Astrocyte of the spinal cord (primary cell): ENCODE measurements at places on chromosomes 5 and 9.
A peak's percentile ranks its signal among the peaks of the same experiment; 100 is the strongest.

DNA sequence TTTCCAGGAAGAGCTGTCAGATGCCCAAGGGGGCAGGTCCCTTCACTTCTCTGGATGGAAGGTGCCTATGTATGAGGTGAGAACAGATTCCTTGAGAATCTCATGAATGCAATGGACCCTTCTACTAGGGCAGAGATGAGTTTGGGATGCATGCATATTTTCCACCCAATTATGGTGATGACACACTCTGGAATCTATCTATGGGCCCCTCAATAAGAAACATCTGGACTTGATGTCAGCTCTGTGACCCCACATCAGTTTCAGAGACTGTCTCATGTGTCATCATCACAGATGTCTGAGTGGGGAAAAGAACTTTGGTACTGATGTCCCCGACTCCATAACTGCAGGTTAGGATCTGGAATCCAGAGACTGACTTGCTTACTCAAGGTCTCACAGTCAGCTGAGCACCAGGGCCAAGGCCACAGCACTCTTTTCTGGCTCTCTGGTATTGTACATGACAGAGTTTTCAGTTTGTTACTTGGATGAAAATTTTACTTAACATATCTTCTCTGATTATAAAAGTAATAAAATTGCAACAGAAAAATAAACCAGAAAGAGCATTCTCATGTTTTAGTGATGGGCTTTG is 177.0 kb downstream of the DCP2 start:
- DNase-seq, result no peak

- DNase-seq, result no peak
Measured at GRCh38 chr5:131533836-131534235, 101.2 kb downstream of the RAPGEF6 start.

GRCh38 chr5:96876292-96876850 is at the start of gene ERAP2:
ERAP2 (plus strand) TSS chr5:96876500; CDS start chr5:96879686, 3,186 bp downstream.
- DNase-seq, result peak; percentile 76

DNA sequence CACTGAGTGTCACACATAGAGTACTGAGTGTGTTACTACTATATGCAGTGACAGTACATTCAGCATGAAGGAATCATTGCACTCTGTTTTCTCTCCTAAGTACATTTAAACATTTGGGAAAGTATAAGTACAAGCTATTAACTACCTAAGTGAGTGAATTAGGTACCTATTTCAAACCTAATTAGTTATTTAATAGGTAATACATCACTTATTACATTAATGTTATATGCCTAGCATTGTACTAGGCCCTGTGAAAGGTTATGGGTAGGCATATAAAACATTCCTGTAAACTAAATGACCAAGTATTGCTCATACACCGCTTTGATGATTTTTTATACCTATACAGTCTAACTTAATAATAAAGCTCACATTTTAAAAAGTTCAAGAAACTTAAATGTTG is 25.7 kb upstream of the PPP3R2 start:
- no peak for DNase-seq

- no peak for DNase-seq
Measured at GRCh38 chr9:131959056-131959455, 120.6 kb downstream of the MED27 start.

GRCh38 chr5:124889486-124889825 is 143.0 kb upstream of the ZNF608 start:
- DNase-seq, result no peak

DNA sequence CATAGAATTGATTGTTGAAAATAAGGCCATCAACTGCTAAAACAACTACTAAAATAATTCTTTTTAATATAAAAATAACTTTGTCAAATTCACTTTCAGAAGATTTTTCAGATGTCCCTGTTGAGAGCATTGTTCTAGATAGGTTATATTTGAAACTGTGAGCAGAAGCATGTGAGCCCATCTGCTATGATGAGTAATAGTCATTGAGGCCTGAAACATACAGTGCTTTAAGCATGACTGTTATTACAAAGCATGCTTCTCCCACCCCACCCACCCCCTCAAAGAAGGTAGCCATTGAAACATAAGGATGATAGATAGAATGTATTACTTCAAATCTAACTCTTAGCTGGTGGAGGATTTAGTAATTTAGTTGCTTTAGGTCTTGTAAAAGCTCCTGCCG is 86.0 kb downstream of the UHRF2 start:
- peak; percentile 46 for DNase-seq

GRCh38 chr9:5459289-5459829 is 9.0 kb downstream of the CD274 start:
- DNase-seq, result no peak

GRCh38 chr5:93250424-93250823 is 330.6 kb downstream of the NR2F1-AS1 start:
- DNase-seq, result peak; percentile 37

GRCh38 chr5:67619235-67619634 is 422.6 kb upstream of the CD180 start:
- DNase-seq, result no peak

DNA sequence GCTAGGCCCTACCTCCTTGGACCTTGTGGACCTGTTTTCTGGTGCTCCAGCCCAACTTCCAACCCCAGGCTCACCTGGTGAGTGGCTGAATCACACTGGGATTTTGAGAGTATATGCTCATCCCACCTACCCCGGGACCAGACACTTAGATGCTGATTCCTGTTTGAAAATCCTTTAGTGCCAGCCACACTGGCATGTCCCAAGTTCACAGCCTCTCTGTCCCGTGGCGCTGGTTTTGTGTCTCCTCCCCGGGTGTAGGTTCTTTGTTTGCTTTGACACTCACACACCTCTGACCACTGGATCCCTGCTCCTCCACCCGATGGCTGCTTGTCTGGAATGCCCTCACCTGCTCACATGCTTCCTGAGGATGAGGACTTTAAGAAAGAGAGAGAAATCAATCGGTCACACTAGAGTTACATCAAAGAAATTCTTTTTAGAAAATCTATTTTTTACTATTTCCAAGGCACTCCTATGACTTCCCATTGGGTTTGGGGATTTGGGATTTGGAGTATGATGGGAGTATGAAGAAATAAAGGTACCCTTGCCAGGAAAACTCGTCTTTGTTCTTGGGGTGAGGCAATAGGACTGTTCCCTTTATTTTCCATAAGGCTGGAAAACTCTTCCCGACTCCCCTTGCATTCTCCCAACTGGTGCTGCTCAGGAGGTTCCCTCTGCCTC is 7.3 kb upstream of the SLC25A48 start:
- DNase-seq, result no peak

DNA sequence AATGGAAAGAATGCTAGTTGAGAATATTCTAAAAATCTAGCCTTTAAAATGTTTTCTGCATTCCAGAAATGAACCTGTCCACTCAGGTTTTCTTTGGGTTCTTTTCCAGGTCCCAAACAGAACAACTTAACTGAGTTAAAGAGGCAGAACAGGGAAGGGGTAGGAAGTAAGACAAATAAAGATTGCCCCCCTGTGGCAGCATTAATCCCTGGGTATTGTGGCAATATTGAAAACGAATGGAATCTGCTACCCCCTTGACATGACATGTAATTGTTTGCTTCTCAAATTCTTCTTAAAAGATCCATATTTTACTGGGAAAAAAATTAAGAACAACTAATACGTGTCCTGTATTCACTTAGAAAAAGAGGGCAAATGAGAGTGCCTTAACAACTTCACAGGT is 9.3 kb upstream of the RBM22 start:
- DNase-seq, result no peak

DNA sequence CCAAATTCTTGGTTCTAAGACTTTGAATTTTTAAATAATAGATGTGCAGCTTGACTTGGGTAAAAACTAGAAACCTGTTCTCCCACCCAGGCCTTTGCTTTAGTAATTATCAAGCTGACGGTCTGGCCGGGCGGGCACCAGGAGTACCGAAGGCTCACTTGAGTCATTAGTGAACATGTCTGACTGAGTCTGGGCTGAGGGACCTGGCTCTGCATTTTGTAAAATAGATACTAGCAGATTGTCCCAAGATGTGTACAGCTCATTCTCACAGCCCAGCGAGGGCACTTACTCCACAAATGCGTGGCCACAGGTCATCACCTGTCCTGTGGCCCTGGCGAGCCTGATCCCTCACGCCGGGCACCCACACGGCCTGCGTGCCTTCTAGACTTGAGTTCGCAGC is 216.2 kb downstream of the FANCC start:
- DNase-seq, result no peak

- DNase-seq, result no peak
Measured at GRCh38 chr9:128411364-128412119, 9.1 kb upstream of the CERCAM start.

DNA sequence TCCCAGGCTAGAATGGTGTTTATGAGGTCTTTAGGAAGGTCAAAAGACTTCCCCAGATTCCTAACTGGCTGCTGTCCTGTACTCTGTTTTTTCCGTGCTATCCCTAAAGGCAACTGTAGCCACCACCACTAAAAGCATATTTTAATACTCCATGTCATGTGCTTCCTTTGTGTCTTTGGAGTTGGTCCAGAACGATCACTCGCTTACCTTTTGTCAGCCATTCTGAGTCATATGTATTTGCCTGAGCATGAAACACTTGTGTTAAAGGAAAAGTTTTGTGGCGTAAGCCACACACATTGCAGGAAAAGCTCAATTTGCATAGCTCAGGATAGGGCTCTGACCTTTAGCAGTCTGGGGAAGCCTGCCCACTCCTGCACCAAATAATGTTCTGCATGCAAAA is 299.6 kb downstream of the NTRK2 start:
- DNase-seq, result peak; percentile 25

DNA sequence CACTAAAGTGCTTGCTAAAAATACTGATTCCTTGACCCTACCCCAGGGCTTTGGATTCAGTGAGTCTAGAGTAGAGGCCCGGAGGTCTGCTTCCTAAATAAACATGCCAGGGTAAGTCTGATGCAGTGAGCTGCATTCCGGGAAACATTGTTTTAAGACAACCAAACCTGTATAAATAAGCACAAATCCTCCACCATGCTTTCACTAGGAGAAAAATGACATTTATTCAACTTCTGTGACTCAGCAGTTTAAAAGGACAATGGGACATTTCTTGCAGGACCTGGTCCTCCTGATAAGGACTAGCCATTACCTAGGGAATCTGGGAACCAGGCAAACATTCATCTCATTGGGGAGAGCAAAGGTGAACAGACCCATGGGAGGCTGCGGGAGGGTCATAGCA is 335.3 kb downstream of the MLLT3 start:
- DNase-seq, result no peak

DNA sequence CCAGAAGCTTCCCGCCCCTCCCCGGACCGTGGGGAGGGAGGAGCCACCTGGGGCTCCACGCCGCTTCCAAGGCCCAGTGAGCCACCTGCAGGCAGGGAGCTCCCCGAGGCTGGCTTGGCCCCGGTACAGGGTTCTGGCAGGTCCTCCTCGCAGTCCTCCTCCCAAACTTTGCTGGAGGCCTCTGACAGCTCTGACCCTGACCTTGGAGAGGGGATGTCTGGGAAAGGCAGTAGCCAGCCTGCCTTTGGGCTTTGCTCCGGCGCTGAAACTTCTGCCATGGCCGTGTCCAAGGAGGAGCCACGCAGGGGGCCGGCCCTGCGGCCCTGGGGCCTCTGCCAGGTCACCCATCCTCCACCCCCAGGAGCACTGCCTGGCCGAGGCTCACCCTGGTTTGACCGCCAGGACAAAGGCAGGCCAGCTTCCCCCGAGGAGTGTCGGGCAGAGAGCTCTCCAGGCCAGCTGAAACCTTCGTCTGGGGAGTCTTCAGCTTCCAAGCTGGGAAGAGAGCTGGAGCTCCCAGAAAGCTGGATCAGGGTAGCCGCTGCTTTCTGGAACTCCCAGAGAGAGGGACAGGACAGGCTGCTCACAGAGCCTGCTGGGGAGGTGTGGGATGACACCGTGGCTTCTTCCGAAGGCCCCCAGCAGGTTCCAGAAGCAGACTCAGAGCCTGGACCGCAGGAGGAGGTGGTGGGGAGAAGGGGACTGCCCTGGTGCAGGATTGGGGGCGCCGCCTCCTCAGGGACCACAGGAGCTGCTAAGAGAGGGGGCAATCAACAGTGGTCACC is 9.0 kb upstream of the QSOX2 start:
- DNase-seq, result no peak

GRCh38 chr9:35142037-35142436 is 19.8 kb upstream of the UNC13B start:
- no peak for DNase-seq

- DNase-seq, result no peak
Measured at GRCh38 chr9:132787748-132788159, 90.3 kb downstream of the AK8 start.

- no peak for DNase-seq
Measured at GRCh38 chr5:116371431-116371830, 203.2 kb downstream of the SEMA6A start.

GRCh38 chr5:54090495-54091120 is 219.8 kb downstream of the ARL15 start:
- DNase-seq, result peak; percentile 82

- DNase-seq, result peak; percentile 16
Measured at GRCh38 chr5:53678981-53679660, 118.7 kb downstream of the NDUFS4 start.

GRCh38 chr9:91059713-91060112 is 258.1 kb downstream of the SYK start:
- DNase-seq, result peak; percentile 18

DNA sequence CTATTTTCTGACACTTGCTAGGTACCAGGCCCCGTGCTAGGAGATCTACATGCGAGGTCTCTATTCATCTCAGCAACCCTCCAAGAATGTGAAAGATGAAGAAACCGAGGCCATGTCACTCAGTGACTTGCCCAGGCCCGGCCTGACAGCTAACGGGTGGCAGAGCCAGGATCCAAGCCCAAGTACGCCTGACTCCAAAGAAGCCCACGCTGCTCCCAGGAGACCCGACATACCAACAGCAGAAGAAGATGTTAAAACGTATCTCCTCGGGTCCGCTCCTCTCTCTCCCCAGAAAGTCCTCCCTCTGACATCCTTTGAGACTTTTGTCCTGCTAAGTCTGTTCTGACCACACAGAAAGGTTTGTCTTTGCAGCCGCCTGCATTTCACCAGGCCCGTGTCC is 65.2 kb downstream of the CRB2 start:
- DNase-seq, result no peak

- DNase-seq, result peak; percentile 27
Measured at GRCh38 chr5:138754699-138755057, 1.5 kb downstream of the CTNNA1 start.

DNA sequence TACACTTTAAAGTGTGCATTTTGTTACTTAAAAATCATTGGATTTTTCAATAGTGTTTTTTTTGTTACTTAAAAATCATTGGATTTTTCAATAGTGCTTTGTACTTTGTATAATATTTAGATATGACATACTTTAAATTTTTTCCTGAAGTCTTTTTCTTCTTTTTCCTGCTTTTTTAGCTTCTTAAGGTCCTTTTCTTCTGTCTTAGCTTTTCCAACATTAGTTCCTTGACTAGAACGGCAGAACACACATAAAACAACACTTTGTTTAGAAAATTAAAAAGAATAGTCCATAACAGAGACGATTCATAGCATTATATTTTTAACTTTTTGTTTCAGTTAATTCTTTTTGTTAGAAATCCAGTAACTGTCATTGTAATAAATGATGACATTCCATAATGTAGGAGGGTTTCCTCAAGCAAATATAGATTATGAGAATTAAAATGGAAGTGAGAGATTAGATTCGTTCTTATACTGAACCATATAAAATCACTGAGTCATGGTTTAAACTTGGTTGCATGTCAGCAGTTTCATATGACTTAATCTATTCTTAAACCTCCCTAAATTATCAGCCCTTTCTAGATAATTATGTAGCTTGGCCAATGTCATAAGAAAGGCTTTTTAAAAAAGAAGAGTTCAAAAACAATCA is 45.3 kb upstream of the RICTOR start:
- no peak for DNase-seq
